ENCODE measurements at places on chromosomes 7 and 10.

- no peak for DNase-seq
Measured at GRCh38 chr10:68598978-68599770, 39.0 kb downstream of the TET1 start.

DNA sequence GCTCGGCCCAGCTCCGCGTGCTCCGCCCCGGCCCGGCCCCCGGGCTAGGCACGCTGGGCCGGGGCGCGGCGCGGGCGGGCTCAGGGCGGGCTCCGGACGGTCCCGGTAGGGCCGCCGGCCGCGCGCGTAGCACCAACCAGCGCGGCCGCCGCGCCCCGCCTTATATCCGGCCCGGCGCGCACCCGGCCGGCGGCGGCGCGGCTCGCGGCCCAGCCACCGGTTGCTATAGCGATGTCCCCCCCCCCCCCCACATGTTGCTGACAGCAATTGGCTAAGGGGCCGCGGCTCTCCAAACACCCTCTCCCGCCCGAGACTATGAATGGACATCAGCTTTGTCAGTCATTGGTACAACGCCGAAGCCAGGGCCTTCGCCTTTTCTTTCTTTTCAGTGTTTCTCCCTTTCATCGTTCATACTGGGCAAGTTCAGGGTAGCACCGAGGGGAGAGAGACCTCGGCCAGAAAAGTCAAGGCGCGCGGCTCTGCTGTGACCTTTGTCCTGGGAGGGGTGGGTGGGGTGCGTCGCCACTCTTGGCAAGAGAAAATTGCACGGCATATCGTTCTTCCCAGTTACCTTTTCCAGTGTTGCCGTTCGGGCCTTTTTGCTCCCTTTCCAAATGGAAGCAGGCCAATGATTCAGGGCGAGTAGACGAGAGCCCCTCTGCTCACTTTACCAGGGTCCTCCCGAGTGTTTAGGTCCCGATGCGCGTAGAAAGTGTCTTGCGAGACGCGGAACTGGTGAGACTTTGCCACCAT is 354.2 kb downstream of the DNAJB6 start:
- DNase-seq: no peak

GRCh38 chr7:65820287-65820950 is 52.5 kb upstream of the VKORC1L1 start:
- DNase-seq: no peak

DNA sequence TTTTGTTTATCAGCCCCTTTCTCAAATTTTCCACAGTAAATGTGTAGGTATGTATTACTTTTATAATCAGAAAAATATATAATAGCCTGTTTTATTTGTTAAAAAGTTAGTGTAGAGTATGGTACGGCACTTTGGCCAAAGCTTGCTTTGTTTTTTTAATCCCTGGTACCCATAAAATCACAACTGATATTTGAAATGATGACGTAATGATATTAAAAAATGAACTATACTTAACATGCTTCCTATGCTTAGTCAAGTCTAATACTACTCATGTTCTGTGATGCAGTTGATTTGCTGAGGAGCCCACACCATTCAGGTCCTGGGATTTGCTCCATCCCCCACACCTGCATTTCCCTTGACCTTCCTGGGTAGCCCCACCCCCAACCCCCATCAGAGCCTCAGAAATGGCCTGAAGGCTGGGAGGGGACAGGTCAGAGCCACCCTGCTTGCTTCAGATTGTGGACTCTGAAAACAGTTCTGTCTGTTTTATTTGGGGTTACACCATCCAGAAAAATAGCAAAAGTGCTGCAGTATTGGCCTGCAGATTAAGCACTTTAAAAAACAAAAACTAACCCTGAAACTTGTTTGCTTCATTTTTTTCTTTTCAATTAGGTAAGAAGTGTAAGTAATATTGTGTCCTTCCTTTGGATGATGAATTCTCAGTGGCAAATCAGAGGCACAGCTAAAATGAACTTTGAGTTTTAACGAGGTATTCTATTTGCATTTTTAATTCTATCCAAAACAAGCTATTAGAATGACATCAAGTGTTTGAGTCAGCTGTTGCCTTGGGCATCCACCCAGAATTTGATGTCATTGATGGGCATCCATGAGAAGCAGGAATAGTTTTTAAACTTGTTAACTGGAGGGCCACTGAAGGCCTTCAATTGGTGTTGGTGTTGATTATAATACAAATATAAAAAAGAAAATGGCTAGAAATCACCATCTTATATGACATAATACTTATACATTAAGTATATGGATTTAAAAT is 23.3 kb downstream of the PLCE1 start:
- DNase-seq: no peak

GRCh38 chr10:12635127-12635541 is 285.8 kb downstream of the CAMK1D start:
- no peak for DNase-seq

DNA sequence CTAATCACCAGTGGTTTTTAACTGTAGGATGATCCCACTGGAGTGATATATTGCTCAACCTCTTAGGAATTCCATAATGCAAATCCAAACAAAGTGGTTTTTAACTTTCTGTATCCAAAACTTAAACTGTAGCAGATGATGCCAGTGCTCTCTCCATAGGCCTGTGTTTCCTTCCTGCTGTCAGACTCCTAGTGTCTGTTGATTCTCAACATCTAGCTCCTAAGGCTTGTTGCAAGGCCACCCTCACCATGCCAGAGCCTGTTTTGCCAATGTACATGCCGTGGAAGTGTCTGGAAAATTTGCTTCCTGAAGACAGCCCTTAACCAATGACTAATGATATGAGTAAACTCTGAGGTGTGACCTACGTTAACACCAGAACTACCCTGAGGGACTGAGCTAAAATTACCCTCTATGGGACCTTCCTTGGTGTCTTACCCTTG is 39.3 kb downstream of the C1GALT1 start:
- DNase-seq: no peak

DNA sequence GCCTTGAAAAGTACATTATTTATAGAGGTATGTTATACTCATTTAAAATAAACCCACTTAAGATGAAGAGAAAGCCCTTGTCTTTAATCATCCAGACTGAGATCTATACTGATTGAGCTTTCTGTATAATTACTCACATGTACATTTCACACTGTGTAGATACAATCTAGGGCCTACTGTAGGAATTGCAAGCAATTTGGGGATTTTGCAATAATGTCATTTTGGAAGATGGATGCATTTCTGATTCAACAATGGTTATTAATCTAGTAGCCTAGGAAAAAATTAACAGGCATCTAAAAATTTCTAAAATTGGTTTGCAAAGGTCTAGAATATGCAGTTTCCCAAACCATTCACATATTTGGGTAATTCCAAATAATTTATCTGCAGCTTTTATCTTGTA is 132.2 kb downstream of the PDE1C start:
- no peak for DNase-seq

GRCh38 chr7:155896531-155897263 is 84.4 kb upstream of the SHH start:
- DNase-seq: no peak

DNA sequence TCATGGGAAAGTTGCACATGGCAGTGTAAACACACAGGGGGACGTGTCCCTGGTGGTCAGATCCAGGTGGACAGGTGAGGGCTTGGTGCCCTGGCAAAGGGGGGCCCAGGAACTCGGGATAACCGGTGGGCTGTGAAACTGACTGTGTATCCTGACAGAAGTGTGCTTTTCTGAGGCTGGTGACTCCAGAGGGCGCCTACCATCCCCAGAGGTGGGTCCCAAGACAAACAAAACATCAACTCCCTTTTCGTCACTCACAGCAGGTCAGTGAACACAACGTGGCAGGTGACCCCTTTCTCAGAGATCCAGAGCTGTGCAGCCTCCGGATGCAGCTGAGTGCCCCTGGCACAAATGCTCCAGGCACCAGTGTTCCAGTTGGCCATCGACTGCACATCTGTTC is 56.0 kb upstream of the DDC start:
- DNase-seq: no peak

GRCh38 chr10:44858988-44859387 is 52.1 kb upstream of the TMEM72 start:
- no peak for DNase-seq

DNA sequence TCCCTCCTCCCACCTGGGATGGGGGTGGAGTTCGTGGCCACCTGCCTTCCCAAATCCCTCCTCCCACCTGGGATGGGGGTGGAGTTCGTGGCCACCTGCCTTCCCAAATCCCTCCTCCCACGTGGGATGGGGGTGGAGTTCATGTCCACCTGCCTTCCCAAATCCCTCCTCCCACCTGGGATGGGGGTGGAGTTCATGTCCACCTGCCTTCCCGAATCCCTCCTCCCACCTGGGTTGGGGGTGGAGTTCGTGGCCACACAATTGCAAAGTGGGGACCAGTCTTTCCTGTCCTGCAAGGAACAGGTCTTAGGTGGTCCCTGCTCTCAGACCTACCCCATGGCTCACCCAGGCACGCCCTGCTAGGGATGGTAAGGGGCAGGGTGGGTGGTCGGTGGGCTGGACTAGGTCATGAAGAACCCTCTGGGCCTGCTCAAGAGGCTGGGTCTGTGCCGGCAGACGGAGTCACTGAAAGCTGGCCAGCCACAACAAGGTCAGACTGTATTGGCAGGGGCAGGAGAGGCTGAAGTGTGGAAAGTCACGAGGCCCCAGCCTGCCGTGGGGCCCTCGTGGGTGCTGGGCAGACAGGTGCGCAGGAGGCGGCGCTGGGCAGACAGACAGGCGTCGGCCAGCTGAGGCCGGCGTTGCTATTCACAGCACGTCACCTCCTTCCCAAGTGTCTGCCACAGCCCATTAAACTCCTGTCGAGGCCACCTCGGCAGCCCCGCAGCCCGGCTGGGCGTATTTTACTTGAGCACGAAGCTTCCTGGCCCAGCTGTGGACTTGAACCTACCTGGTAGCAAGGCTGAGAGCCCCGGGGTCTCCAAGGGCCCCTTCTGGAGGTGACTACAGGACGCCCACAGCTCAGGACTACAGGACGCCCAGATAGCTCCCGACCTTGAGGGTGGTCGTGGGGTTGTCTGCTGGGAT is 4.1 kb downstream of the KNDC1 start:
- no peak for DNase-seq

DNA sequence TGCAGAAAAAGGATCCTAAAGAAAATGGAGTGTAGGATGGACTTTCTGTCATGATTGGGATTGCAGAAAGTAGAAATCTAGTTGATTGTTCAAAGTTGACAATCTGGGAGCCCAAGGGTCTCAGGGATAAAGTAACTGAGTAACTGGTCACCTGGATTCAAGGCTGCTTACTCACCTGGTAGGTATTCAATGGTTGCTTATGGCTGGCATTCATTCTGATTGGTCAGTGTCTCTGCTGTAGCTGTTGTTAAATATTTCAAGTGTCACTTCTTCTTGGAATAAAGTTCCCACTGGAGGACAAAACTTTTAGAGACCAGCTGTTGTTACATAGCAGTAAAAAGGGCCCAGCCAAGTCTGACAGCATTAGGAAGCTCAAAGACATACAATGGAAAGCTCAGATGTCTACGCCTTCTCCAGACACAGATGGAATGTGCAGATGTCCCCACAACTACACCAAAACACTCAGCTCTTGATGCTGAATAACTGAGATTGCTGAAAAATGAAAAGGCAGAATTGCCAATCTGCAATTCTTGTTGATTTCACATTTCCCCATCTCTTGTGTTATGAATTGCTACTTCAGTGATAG is 106.9 kb downstream of the ZNF467 start:
- DNase-seq: no peak

DNA sequence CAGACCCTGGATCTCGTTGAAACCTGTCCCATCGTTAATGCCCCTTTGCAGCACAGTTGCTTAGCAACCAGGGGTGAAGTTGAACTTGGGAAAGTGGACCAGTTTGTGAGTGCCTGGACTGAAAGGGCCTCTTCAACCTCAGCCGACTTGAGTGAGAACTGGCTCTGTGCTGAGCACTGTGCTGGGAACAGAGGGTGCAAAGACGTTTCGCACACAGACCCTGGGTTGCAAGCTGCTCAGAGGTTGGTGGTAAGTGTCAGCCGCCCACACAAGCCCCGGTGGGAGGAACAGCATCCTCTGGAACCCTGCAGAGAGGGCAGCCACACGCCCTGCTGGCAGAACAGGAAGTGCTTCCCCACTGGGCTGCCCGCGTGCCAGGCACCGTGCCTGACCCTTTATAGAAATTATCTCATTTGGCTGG is 89.2 kb downstream of the CARD11 start:
- DNase-seq: no peak

DNA sequence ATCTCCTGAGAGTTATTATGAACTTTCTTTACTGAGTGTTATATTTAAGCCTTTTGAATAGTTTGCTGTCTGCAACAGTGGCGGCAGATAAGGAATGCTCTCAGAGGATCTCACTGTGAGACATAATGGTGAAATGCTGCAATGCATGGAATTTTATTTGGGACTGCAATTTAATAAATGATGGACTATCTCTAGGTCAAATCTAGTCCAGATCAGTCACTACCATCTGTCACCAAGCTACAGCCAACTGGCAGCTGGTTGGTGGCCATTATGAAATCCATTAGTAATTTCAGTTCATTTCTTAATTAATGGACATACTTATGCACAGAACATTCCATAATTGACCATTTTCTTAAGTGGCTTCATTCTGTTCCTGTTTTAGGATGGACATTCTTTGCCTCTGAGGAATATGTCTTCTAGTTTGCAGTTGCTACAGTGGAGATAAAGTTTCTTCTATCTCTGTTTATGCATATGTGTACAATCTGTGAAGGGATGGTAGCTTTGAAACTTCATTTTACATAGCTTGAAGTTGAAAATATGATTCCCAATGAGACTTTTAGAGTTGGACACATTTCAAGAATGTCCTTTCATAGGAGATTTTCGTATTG is 586.6 kb downstream of the SUGCT start:
- no peak for DNase-seq

GRCh38 chr7:121436688-121437087 is 40.6 kb upstream of the FAM3C start:
- no peak for DNase-seq

DNA sequence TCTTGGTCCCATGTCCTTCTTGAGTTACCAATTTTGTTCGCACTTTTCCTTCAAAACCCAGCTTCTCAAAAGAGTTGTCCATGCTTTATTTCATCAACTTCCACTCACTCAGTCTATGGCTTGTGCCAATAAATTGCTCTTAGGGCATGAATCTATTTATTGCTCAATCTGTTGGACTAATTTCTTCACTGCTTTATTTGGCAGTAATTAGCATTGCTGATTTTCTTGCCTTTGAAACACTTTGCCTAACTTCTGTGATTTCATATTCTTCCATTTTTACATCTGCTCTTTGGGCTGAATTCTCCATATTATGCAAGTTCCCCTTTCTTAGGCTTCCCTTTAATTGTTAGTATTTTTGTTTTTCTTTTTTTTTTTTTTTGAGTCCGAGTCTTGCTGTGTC is 16.8 kb downstream of the DLD start:
- no peak for DNase-seq

DNA sequence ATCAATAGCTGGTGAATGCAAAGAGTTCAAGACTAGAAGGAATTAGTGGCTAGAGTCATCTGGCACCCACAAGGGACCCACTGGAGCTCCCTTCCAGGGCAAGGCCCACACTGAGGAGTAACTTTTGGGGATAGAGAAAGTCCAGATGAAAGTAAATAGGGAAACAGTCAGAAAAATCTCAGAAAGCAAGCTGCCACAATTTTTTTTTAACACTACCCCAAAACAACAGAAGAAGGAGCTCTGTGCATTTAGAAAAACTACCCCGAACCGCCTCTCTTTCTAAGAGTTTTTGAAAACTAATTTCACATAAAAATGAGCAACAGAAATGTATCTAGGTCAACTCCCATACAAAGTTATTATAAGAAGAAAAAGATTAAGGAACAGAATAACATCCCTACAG is 42.2 kb downstream of the AOAH start:
- no peak for DNase-seq

All from activated CD8-positive, alpha-beta memory T cell treated with anti-CD3 and anti-CD28 coated beads for 1 hour (primary cell).